Kidney (tissue), 22 donors: ENCODE measurements at places on chromosomes 6 and 20.

DNA sequence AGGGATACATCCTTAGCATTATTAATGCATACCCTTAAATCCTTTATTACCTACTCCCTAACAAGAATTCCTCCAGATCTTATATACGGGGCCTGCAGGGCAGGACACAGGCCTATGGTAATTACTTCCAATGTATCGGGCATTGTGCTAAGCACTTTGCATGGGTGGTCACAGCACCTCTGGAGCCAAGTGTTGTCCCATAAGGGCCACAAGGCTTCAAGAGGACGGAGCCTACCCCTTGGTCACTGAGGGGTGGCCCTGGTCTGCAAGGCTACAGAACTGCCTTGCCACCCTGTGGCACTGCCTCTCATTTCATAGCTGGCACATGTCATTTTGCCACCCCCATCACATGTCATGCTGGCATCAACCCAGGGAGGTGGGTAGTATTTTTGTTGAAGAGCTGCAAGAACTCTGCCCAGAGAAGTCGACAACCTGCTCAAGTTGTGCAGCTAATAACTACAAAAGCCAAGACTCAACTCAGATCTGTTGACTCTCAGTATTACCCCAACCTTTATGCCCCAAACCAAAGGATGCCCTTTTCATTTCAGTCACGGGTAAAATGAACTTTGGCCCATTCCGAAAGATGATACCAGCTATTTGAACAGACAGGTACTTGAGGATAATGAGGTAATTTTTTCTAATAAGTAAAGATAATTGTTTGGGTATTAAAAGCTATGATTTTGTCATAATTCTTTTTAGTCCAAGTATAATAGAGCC, 144.1 kb upstream of the AKAP12 start:
- no peak for DNase-seq

DNA sequence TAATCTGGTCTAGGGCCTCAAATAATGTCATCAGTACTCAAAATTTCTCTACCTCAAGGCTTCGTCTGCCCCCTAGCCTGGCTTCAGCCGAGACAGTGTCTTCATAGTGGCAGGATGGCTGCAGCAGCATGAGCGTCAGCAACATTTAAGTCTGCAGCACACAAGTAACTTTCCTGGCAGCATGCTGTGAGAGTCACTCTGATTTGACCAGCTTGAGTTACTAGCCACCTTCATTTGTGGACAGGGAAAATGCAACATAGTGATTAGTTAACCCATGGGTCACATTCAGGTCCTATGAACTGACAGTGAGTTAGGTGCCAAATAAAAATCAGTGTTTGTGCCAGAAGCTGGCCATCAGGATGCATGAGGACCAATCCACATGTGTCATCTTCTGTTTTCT, 209.9 kb upstream of the SLC35B3 start:
- no peak for DNase-seq

DNA sequence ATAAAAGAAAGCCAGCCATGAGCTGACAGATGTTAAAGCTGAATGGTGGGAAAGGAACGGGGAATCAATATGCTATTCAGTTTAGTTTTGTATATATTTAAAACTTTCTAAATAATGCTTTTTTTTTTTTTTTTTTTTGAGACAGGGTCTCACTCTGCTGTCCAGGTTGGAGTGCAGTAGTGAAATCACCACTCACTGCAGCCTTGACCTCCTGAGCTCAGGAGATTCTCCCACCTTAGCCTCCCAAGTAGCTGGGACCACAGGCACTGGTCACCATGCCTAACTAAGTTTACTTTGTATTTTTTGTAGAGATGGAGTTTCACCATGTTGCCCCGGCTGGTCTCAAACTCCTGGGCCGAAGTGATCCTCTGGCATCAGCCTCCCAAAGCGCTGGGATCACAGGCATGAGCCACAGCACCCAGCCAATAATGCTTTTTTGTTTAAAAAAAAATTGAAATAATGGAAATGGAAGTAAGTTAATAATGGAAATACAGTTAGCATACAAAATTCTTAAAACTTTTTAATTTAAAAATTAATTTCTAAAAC, 19.1 kb downstream of the EPB41L2 start:
- no peak for DNase-seq

GRCh38 chr6:146871611-146872425, 273.0 kb downstream of the ADGB start:
- DNase-seq, result no peak

DNA sequence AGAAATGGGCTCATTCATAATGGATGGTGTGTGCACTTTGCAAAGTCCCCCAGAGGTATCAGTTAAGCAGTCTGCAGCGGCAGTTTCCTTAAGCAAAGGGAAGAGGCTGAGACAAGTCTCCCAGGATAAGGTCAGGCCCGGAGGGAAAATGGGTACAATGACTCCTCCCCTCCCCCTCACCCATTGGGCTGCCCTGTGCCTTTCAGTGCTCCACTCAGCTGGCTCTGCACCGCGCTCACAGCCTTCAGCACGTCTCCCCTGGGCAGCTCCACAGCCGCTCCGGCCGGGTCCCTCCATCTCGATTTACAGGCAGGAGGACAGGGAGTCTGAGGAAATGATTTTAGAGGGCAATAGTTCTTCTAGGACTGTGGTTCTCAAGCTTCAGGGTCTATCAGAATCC, 264.8 kb downstream of the LRFN2 start:
- DNase-seq, result no peak

DNA sequence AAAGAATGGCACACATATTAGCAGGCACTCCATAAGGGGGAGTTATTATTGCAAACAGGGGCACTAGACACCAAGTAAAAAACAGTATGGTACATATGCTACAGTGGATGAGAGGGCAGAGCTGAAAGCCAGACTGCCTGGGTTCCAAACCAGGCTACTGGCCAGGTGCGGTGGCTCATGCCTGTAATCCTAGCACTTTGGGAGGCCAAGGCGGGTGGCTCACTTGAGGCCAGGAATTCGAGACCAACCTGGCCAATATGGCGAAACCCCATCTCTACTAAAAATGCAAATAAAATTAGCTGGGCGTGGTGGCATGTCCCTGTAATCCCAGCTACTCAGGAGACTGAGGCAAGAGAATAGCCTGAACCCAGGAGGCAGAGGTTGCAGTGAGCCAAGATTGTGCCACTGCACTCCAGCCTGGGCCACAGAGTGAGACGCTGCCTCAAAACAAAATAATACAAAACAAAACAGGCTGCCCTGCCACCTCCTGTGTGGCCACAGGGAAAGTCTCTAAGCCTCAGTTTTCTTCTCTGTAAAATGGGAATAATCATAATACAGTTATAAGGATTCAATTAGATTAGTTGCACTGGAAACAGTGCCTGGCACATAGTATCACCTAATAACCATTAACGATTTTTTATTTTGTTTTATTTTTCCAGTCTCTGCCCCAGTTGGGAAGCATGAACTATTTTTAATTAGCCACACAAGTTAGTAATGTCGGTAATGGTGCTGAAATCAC, 7.5 kb upstream of the TTPAL start:
- no peak for DNase-seq

GRCh38 chr6:14379568-14379967, 262.0 kb downstream of the CD83 start:
- no peak for DNase-seq

DNA sequence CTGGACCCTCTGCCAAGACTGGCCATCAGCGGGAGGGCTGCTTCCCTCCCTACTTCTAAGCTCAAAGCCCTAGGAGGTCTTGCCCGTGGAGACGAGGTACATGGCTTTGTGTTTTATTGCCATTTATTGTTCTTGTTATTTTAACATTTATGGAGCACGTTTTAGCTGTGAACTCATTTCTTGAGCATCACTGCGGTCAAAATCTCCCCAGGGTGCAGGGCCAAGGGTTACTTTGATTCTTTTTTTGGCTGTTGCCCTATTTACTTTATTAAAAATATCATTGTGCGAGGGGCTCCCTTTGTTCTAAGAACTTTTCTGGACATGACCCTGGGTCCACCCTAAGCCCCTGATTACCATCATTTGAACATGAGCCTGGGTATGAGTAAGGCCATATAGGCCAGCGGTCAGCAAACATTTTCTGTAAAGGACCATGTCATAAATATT, 51.6 kb downstream of the EYA2 start:
- no peak for DNase-seq

DNA sequence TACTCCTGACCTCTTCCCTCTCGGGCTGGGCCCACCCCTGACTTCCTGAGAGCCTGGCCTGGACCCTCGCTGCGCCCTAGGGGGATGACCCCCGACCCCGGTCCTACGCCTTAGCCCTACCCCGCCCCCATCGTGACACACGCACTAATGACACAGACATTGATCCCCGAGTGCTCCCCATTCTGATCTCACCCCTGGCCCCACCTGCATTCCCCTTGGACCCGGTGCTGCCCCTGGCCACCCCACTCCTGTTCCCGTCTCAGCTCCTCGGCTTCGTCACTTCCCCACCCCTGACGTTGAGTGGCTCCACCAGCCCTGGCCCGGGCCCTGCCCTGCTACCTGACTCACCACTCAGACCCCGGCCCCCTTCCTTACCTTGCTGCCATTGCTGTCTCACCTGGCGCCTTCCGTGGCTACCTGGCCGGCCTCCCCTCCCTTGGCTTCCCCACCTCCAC, 12.1 kb downstream of the RBCK1 start:
- no peak for DNase-seq

DNA sequence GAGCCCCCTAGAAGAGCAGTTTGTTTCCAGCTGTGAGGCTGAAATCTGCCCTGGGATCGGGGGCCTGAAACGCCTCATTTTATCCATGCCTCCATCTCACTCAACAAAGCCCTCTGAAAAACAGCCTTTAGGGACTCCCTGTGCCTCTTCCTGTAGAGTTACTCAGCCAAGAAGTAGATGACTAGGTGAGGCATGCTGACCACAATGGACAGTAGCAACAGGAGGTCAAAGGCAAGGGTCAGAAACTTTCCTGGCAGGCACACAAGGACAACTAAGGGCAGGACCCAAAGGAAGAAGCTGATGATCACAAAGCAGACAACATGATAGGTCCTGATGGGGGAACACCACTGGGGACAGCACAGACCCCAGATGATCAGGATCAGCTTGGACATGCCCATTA, 12.8 kb downstream of the MAS1L start:
- no peak for DNase-seq

- no peak for DNase-seq
Measured at GRCh38 chr20:35172434-35172806, 548 bp downstream of the PROCR start.

DNA sequence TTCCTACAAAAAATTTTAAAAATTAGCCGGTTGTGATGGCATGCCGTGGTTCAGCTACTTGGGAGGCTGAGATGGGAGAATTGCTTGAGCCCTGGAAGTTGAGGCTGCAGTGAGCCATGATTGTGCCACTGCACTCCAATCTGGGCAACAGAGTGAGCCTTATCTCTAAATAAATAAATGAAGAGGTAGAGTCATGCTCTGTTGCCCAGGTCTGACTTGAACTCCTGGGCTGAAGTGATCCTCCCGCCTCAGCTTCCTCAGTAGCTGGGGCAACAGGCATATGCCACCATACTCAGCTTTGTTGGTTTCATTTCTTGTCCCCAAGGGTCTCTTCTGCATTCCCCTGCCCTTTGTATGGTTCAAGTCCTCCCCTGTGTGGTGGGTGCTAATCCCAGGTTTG, 17.0 kb downstream of the HSPA1B start:
- no peak for DNase-seq
